Right ventricle myocardium superior (tissue), 1 donor: ENCODE measurements at places on chromosomes 12 and 14.

- DNase-seq = no peak
These were observed 292.4 kb upstream of the SEL1L start for GRCh38 chr14:81826081-81826480.

DNA sequence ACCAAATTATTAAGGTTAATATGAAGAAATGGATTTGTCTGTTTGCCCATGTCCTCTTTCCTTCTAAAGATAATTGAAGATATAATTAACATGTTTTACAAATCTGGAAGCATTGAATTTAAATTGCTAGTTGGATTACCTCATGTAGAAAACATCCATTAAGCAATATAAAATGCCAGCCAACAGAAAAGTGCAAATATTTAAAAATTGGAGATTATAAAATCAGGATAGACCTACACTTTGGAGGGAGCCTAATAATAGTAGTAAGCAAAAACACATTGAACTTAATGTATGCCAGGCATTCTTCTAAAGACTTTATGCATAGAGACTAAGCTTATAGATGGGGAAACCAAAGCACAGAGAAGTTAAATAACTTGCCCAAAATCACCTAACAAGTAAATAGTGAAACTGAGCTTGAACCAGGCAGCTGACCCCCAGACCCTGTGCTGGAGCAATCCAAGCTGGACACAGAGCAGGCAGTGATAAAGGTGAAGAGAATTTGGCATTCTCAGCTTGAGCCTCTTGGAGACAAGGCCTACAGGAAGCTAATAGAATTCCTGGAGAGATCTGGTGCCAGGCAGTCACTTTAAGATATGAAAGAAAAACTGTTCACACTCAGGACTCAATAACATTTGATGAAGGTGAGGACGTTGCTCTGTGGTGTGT lies 119.8 kb downstream of the ASCL1 start:
- no peak for DNase-seq

DNA sequence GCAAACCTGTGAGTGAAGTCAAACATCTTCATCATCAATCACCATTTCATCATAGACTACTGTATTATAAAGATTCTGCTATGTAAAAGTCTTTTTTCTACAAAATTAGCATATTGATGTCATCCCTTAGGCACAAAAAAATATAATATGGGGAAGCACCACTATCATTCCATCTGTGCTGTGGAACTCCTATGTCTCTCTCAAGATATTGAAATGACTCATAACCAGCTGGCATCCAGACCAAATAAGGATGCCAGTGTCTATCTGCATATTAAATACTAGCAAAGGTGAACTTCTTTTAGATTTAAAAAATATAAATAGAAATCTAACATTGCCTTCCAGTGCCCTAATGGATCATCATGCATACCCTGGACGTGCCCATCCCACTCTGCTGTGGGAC lies 17.9 kb upstream of the DCAF5 start:
- DNase-seq = no peak

DNA sequence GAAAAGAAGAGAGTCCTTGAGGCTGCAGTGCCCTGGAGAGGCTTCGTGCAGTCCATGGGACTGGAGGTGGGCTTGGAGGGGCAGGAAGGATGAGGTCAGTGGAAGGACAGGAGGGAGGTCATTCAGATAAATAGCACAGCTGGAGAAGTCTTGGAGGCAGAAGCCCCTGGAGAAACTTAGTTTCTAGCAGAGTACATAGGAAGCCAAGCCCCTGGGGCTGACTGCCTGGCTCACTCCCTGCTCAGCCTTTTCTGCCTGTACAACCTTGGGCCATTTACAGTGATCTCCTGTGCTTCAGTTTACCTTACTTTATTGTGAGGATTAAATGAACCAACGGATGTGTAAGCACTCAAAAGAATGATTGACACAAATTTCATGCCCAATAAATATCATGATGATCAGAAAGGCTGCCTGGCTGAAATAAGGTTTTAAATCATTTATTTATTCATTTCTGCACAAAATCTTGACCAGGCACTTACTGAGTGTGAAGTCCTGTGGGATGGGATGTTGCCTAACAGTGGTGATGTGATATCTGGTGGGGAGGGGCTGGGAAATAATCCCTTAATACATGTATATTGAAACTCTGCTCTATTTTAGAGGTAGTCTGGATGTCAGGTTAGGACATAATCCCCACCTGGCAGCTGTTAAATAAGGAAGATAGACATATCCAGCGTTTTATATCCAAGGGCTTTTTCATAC lies 54.3 kb downstream of the PLEKHG7 start:
- DNase-seq = no peak

DNA sequence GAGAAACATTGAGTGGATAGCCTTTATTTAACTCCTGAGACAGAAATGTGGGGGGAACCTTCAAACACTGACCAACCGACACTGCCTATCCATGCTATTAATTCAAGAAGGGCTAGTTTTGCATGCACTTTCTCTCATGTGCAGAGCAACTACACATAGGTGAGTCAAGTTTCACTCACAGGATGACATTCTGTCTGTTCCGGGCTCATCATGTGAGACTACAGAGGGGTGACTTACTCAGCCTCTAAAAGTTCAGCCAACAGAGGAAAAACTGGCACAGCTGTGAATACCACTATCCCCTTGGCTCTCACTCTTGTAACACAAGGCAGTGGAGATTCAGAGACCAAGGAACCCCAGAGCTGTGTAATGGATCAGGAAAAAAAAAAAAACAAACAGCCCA lies 13.3 kb downstream of the BEST3 start:
- DNase-seq = no peak

- DNase-seq = peak; percentile 42
These were observed 23.5 kb upstream of the PTPRB start for GRCh38 chr12:70660620-70661219.

DNA sequence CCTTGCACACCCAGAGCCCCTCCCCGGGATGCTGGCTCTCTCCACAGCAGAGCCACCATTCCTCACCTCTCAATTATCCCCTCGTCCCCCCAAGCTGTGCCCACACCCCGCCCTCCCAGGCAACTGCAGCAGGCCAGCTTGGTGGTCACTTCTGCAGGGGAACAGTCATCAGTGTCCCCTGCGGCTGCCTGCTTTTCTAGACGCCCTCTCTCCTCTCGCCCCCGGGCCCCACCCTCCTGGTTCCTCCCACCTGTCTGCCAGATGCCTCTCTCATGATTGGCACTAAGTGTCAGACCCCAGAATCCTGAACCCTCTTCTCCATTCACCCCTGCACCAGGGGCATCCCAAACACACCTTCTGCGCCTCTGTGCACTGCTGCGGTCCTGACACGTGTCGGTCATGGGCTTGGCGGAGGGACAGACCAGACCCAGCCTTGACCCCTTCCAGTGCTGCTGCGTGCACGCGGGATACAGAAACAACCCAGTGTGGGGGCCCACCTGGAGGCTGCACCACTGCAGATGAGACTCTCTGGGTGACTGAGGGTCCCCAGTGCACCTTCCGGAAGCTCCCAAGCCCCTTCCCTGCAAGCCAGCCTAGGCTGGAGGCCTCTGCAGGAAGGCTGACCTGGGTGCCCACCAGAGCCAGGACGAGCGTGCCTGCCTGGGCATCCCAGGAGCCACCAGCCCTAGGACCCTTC lies 99.5 kb downstream of the SETD3 start:
- DNase-seq = no peak
